ENCODE measurements at places on chromosomes 1 and 21.

GRCh38 chr1:40664791-40665190 lies 691 bp downstream of the RIMS3 start:
- no peak for DNase-seq

DNA sequence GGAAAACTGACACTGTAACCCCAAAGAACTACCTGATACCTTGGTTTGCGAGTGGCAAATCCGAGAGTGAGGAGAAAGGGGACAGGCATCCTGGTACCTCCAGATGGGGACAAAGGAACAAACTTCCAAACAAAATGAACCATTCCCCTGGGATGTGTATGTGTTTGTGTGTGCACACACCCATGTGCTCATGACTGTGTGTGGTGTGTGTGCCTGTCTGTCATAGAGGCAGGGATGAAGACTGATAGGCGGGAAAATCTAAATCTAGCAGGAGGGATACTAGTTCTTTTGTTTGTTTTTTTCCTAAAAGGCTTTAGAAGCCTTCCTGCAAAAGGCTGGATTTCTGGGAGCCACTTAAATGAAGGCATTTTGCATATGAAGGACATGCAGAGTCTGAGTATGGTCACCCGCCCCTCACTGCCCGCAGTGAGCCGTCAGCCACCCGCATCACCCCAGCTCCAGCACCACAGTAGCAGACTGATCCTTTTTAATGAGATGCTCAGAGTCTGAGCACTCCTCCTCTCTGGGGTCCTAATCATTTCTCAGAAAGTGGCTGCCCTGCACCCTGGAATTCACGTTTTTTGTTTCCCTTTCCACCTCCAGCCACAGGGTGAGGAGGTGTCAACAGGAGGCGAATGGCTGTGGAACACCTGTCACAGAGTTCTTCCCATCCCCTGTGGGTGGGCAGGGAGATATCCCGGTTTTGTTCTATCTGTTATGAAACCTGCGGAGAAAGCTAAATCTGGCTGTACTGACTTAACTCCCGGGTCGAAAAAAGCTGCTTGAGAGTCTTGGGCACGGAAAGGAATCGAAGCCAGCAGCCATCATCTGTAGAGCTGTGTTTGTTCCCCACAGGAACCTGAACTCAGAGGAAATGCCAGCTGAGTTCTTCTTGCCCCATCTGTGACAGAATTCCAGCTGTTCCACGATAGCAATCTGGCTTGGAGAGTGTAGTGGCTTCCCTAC lies 34.9 kb downstream of the UTP25 start:
- no peak for DNase-seq

- DNase-seq, result no peak
Observed at GRCh38 chr1:27598295-27598687, 5.7 kb downstream of the AHDC1 start.

DNA sequence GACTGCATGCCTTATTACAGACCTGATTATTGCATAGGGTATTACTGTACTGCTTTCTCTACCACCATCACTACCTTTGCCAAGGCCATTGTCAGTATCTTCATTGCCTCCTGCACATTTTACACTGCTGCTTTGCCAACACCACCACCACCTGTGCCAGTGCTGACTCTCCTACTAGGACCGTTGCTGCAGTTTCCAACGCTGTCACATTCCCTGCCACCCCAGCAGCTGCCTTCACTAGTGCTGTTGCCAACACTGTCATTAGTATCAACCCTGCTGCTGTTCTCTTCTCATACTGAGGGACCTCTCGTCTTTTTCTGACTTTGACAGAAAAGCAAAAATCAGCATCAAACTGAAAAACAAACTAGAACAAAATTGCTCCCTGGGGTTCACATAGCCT lies 394.9 kb upstream of the B3GALT2 start:
- no peak for DNase-seq

- DNase-seq, result no peak
Observed at GRCh38 chr1:221069178-221069903, 190.1 kb downstream of the HLX start.

DNA sequence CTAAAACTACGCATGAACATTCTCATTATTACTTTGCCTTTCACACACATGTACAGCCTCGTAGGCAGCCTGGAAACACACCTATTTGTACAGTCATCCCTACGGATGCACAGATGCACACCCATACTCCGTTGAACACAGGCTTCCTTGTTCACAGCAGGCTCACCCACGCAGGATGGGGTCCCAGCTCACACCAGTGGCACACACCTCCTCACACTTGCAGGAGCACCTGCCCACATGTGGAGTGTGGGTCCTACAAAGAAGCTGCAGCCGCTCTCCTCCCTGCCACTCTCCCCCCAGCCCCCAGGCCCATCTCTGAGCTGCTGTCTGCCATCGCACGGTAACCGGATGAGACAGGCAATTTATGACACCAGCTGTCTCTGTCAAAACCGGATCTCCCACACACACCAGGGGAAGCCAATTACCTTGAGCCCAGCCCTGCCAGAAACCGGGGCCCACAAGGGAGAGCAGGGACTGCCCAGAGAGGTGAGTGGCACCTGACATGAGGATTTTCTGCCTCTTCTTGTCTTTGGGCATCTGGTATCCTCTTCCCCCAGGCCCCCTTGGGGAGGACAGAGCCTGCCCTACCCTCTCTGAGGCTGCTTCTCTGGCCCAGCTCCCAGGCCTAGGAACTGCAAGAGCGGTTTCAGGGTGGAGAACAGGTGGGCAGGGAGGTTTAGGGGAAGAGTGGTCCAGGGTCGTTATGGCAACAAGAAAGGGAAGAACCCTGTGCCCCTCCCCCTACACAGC lies 175.4 kb downstream of the IGSF21 start:
- no peak for DNase-seq

DNA sequence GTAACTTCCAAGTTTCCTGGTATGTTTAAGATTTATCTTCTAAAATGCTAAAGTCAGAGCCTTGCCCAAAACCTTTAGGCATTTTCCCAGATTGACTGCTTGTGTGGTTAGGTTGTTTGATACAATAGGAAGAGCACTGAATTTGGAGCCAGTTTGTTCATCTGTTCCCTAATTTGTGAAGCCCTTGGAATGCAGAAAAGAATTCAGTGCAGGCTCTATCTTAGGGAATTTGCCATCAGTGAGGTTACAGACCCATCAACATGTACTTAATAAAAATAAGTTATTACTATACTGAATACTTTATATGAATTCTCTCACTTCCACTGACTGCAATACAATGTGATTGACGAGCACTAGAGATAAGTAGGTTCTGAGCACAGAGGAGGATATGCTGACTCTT lies 120.2 kb downstream of the PIK3R3 start:
- DNase-seq, result no peak

DNA sequence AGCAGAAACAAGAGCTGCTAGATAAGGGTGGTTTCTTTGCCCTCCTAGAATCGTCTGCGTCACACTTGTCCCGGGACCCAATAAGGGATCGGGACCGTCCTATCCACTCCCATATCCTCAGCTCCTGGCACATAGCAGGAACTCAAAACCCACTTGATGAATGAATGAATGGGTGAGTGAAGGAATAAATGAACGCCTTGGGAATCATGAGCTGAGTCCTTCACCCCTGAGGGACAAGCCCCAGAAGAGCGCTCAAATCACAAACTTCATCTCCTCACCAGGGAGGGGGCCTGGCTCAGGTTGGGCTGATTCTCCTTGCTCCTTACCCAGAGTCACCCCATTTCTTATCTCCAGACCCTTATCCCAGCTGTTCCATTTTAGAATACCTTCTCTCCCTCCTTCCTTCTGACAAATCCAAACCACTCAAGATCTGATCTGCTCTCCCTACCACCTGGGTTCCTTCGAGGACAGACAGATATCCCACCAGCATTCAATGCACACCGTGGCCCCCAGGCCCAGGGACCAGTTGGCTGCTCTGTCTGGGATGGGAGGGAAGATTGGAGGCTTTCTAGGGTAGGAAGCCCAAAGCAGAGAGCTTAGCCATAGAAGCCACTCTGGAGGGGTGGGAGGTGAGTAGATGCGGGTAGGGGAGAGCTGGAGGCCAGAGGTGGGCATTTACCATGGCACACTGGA lies 643 bp upstream of the MOB3C start:
- no peak for DNase-seq

GRCh38 chr21:43571976-43572375 lies 87.3 kb downstream of the HSF2BP start:
- DNase-seq, result no peak

DNA sequence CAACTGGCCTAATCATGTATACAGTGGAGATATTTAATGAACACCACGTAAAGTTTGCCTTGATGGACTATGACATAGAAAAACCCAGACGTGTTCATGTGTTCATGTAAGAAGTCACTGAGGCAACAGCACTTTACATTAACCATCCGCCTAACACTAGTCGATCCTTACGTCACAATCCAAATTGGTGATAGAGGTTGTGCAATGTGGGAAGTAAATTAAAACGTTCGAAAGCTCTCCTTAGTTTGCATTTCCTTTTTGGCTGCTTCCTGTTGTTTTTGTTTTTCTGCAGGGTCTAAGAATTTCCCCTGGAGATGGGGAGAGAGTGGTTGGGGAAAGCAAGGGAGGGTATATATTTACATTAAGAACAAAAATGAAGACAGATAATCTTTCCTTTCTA lies 587.5 kb upstream of the ADGRL2 start:
- DNase-seq, result no peak

DNA sequence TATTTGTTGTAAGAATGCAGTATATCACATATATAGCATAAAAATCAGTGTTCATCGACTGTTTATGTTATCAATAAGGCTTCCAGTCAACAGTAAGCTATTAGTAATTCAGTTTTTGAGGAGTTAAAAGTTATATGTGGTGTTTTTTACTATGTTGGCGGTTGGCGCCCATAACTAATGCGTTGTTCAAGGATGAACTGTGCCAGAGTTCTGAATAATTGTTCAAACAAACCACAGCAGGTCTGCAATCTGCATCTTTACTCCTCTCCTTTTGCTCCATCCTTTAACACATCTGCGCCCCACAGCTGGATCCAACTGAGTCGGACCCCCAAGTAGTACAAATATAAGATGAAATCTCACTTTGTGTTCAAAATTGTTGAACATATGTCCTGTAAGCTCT lies 836.1 kb downstream of the LTN1 start:
- no peak for DNase-seq

- no peak for DNase-seq
Observed at GRCh38 chr1:154403261-154403943, 1.7 kb upstream of the IL6R start.

- no peak for DNase-seq
Observed at GRCh38 chr1:67860776-67861175, 27.5 kb upstream of the GNG12 start.

DNA sequence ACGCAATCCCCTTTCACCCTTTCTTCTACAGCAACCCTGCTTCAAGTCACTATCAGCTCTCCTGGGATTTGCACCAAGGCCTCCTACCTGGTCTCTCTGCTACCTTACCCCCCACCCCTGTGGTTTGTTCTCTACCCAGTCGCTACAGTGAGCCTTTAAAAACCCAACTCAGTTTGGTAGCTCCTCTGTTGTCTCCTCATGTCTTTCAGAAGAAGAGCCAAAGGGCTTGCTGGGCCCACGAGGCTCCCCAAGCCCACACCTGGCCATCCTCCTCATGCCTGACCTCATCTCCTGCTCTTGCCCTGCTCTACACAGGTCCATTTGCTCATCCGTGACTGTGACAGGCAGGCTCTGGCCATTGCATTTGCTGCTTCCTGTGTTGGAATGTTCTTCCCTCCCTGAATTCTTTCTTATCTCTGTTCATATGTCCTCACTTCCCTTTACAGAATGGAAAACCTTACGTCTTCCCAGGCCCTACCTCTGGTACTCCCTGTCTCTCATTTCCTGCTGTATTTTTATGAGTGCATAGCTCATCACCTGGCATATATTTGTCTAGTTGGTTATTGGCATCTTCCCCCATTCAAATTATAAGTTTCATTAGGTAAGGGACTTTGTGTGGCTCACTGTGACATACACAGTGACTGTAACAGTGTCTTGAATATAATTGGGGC lies 3.3 kb downstream of the RGS16 start:
- DNase-seq, result no peak

- DNase-seq, result no peak
Observed at GRCh38 chr1:39959651-39960333, 4.8 kb downstream of the MFSD2A start.

- DNase-seq, result no peak
Observed at GRCh38 chr1:193542690-193543089, 356.3 kb upstream of the B3GALT2 start.

DNA sequence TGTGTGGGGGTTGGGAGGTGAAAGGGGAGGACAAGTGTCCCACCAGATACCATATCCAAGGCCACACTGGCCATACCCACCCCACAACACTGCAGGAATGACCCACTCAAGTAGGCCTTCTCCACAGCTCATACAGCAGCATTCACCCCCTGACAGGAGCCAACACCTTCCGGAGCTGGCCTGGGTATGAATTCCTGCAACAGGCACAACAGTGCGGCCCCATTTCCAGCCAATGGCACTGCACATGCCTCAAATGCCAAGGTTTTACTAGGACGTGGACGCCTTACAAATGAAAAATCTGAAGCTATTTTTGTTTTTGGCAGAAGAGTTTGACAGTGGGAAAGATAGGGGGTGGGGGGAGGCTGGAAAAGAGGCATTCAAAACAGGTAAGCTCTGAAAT lies 2.0 kb downstream of the KCND3 start:
- DNase-seq, result no peak

- no peak for DNase-seq
Observed at GRCh38 chr1:64875101-64875500, 91.2 kb downstream of the JAK1 start.

DNA sequence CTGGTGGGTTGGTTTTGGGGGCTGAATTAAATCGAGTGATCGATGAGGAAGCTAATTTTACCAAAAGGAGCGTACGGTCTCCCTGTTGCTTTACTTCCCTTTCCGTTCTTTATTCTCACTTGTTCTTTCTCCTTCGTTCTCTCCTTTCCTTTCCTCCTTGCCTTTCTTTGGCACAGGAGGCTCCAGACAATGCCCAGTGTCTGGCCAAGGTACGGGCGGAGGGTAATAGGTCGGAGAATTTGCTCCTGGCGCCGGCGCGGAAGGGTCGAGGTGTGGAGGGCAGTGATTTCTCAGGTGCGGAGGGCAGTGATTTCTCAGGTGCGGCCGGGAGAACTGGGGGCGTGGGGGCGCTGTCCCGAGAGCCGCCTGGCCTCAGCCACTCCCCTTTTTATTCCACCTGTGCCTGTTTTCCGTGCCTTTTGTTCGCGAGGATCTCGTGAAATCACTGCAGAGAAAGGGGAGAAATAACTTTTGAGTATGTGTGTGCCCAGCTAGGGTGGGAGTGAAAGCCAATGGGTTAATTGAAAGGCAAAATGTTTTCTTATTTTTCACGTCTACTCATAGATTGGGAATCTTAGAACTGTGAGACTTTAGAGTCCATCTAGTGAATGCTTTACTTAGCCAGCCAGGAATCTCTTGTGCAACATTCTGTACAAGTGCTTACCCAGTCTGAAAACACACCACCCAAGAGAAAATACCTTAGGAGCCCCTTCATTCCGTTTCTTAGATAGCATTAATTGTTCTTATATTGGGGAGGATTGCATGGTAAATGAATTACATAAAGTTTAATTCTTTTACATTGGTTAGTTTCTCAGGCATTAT lies 1.3 kb downstream of the FNBP1L start:
- no peak for DNase-seq

GRCh38 chr1:111747282-111747734 lies 8.1 kb upstream of the INKA2 start:
- no peak for DNase-seq

GRCh38 chr1:8416881-8417280 lies 99.0 kb downstream of the SLC45A1 start:
- DNase-seq, result no peak

GRCh38 chr1:47522935-47523834 lies 85.3 kb downstream of the FOXD2 start:
- no peak for DNase-seq
